Psoas muscle (tissue), 8 donors: ENCODE measurements at places on chromosomes 1 and 21.

DNA sequence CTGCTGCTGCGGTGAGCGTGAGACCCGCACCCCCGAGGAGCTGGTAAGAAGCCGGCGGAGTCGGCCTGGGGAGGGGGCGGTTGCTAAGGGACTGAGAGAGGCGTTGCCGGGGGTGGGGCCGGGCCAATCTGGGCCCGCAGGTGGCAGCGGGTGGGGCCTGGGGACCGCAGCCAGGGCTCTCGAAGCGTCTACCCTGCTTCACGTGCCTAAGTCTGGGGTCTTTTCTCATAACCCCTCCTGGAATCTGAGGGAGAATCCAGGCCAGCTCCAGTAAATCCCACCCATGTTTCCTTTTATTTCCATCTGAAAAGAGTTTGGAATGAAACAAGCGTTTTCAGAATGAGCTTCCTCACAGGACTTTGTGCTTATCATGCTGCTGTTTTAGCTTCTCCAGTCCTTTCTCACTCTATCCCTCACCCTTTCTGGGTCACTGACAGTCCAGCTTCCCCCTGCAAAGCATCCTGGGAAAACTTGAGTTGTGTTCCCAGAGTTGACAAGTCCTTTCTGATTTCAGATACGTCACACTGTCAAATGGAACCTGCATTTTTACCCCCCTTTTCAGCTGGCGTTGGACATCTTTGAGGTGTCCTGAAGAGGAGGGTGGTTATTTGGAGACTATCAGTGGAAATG is 431 bp downstream of the CLCN6 start:
- peak overlapping the region; percentile 99 for H3K27ac ChIP-seq
- H3K4me3 ChIP-seq = peak overlapping the region; percentile 93
- DNase-seq = no peak
- peaks cover 41% of the 10 kb centered on the region for H3K4me1 ChIP-seq
- peaks cover 3% of the 10 kb centered on the region for H3K36me3 ChIP-seq
- H3K27me3 ChIP-seq = no peaks in the 10 kb centered on the region

DNA sequence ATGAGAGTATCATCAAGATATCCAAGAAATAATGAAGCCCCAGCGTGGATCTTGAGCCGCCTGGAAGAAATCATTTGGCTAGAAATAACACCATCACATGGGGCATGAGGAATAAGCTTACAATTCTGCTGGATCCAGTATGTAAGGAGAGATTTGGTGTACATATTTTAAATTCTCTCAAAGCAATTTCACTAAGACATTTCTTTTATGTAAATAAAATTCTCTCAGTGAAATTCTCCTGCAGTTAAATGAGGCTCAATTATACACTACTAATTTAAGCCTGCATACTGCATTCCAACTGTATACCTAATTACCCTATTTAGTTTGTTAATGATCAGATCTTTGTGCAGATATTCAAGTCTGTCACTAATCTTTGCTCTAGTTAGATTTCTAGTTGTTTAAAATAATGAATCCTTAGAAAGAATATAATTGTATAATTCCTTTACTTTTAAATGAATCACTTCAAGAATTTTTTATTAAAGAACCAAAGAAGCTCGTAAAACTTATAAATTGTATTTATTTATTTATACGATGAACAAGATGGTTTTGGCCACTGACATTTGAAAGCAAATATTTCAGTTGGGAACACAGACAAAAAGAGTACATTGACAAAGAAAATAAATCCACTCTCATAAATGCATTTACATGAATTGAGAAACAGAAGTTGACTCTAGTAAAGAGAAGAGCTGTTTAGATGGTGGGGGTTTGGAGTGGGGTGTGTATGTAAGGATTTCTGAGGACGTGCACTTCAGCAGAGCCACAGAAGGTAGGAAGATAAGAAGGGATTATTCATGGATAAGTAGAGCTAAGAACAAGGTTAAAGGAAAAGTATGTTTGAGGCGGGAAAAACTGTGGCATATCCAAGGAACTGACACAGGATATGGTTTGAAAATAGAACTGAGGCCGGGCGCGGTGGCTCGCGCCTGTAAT is 466.8 kb downstream of the DSCAM start:
- no peak overlapping the region for H3K27ac ChIP-seq
- no peak for DNase-seq
- no peak overlapping the region for H3K4me3 ChIP-seq
- no peaks in the 10 kb centered on the region for H3K36me3 ChIP-seq
- H3K4me1 ChIP-seq = no peaks in the 10 kb centered on the region
- H3K27me3 ChIP-seq = no peaks in the 10 kb centered on the region

DNA sequence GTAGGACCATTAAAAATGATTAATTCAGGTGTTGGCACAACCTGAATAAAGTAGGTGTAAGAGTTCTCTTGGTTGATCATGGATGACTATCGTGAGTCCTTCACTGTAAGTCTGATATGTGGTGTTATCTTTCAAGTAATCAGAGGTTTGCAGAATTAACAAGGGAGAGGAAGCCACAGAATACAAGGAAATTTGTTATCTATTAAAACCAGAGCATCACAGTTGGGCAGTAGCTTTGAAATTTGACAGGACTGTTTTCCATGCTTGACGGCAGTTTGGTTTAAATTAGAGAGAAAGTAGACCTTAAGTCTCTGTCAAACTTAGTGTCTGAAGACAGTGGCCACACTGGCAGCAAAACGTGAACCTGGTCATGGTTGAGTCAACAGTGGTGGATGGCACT is 139.5 kb upstream of the KCNK2 start:
- H3K4me3 ChIP-seq = no peak overlapping the region
- no peak for DNase-seq

GRCh38 chr1:19151537-19151936 is 58.5 kb downstream of the UBR4 start:
- no peaks in the 10 kb centered on the region for H3K4me1 ChIP-seq
- H3K27ac ChIP-seq = no peak overlapping the region
- DNase-seq = no peak
- H3K4me3 ChIP-seq = no peak overlapping the region

DNA sequence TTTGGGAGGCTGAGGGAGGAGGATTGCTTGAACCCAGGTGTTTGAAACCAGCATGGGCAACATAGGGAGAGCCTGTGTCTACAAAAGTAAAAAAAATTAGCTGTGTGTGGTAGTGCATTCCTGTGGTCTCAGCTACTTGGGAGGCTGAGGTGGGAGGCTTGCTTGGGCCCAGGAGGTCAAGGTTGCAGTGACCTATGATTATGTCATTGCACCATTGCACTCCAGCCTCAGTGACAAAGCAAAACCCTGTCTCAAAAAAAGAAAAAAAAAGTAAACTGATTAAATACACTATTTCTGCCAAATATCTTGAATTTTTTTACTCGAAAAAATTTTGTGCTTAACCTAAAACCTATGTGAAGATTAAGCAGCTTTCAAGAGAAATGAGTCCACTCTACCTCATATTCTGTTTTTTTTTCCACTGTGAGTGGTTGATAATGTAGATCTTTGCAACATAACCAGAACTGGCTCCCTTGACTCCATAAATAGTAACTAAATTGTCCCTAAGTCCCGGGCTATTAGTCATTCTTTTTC is 19.4 kb upstream of the ZNF281 start:
- H3K36me3 ChIP-seq = no peaks in the 10 kb centered on the region
- DNase-seq = no peak
- H3K27ac ChIP-seq = no peak overlapping the region
- H3K4me3 ChIP-seq = no peak overlapping the region
- no peaks in the 10 kb centered on the region for H3K27me3 ChIP-seq
